Right renal cortex interstitium (tissue), 3 donors: ENCODE measurements at places on chromosomes 2 and 18.

DNA sequence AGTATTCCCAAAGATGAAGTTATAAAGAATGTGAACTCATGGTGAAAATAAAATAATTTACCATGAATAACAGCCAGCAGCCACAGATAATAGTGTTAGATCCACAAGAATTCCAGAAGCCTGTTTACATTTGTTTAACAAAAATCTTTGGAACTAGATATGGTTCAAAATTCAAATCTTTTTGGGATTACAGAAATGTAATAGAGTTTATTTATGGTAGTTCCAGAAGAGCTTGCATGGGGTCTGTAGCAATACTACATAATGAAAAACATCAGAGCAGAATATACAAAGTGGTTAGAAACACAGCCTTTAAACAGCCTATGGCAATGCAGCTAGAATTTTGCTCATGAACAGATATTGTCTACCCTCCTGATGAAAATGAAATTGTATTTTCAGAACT, 179.1 kb downstream of the RDH14 start:
- no peak for DNase-seq

- no peak for DNase-seq
Observed at GRCh38 chr2:46564811-46565241, 85.5 kb downstream of the TMEM247 start.

- DNase-seq = no peak
Observed at GRCh38 chr2:232966122-232966521, 46.9 kb downstream of the NGEF start.

- DNase-seq = no peak
Observed at GRCh38 chr18:46010676-46011075, 43.5 kb upstream of the EPG5 start.

DNA sequence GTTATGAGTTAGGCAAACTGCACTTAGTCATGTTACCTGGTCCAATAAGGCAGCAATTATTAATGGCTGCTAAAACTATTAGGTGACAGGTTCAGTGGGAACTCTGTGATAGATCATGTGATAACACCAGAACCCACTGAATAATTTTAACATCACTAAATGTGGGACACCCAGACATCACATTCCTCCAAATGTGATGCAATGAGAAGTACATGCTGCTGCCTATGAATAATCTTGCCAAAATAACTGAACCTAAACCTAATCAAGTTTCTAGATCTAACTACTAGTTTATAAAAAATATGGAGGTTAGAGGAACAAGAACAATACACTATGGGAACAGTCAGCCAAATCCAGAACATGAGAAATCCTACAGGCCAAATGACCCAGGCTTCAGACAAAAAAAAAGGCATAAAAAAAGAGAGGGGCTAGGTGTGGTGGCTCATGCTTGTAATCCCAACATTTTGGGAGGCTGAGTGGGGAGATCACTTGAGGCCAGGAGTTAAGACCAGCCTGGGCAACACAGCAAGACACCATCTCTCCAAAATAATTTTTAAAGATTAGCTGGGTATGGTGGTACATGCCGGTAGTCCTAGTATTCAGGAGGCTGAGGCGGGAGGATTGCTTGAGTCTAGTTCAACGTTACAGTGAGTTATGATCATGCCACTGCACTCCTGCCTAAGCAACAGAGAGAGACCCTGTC, 7.0 kb upstream of the ACTR2 start:
- no peak for DNase-seq

GRCh38 chr2:194291104-194291503, 1365.9 kb upstream of the SLC39A10 start:
- DNase-seq = no peak

DNA sequence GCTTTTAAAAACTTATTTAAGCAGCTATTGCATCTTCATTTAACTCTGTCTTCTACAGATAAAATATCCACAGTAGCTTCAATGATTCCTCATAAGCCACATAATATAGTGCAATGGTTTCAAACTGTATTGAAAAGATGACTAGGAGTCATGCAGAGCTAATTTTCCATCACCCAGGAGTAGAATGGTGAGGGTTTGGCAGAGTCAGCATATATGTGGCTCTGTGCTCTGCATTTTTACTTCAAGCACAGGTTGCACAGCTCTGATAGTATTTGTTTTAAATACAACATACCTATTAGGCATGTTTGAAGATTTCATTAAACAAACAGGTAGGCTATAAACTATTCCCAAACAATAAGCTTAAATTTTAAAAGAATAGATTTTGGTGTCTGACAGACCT, 731.9 kb upstream of the VRK2 start:
- no peak for DNase-seq

- no peak for DNase-seq
Observed at GRCh38 chr2:65366595-65367125, 65.7 kb downstream of the SPRED2 start.

DNA sequence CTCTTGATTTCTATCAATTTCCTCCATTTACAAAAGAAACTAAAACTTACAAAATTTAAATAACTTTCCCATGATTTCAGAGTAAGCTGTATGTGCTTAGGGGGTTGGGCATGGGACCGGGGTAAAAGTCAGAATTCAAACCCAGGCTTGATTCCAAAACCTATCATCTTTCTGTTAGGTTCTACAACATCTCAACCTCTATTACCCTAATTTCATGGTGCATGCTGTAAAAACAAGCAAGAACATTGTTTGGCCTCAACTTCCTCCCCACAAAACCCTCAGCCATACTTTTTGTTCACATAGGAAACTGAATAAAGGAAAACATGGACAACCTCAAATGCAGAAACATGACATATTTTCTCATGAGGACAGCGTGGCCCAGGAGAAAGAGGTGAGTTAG, 59.3 kb downstream of the RDH14 start:
- no peak for DNase-seq

GRCh38 chr18:36499938-36500337, 202.4 kb downstream of the FHOD3 start:
- DNase-seq = no peak

DNA sequence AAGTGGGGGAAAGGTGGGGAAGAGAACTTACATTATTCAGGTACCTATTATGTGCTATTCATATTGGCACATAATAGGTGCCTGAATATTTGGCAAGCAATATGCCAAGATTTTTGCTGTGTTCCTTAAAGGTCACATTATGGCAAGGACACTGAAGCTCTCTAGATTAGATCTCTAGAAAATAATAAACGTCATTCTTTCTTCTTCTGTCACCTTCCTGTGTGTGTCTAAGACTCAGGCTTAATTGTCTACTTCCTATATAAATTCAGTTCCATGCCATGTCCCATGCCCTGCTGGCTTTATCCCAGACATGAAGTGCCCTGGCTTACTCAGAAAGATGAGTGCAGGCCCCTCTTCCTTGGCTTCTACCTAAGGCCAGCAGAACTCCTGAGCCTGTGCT, 191.1 kb upstream of the CTAGE1 start:
- DNase-seq = no peak

DNA sequence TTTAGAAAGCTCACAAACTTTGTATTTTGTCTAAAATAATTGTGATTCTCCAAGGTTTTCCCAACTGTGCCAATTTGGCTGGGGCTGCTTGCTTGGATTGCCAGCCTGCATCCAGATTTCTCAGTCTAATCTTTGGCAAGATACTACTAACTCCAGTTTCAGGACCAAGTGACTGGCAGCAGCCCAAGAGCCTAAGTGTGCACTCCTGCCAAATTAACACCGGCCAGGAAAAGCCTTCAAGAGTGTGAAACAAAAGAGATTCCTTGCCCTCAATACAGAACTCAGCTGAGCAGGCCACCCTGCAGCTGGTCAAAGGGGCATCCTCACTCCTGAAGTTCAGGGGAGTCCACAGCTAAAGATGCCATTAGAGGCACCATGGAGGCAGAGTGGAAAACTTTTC, 589.0 kb upstream of the ACVR2A start:
- DNase-seq = no peak
